ENCODE measurements at places on chromosomes 13 and 19.
A peak's percentile ranks its signal among the peaks of the same experiment; 100 is the strongest.

- no peak for DNase-seq
Measured at GRCh38 chr13:80312967-80313366, 28.0 kb downstream of the SPRY2 start.

- no peak for DNase-seq
Measured at GRCh38 chr13:75760131-75761021, 124.2 kb downstream of the LMO7 start.

DNA sequence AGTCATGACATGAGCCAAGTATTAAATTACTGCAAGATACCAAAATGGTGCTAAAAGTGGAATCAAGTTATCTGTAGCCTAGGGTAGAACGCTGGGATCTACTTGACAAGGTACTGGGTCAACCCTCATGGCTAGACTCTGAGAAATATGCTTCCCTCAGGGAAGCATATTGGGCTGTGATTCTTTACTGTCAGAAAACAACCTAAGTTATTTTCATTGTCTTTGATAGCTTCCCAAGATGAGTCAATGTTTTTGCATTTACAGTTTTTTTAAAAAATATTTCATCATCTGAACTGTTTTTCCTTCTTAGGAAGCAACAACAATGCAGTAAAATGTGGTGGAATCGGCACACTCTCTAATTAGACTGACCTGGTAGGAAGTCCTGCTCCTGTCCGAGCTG is 218.0 kb downstream of the RGCC start:
- no peak for DNase-seq

DNA sequence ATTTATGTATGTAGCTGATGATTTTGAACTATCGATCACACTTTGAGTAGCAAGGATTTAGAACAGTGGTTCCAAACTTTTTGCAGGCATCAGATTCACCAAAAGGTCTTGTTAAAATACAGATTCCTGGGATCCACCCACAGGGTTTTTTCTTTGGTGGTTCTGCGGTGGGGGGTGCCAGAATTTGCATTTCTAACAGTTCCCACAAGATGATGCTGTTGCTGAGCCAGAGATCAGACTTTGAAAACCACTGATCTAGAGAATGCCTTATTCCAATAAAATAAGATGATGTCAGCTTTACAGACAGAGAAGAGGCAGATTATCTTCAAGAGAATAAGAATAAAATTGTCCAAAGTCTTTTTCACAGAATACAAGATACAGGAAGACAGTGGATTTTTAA is 80.9 kb upstream of the SHISA2 start:
- DNase-seq: no peak

- peak; percentile 19 for DNase-seq
Measured at GRCh38 chr19:39951686-39952085, 17.3 kb upstream of the FCGBP start.

DNA sequence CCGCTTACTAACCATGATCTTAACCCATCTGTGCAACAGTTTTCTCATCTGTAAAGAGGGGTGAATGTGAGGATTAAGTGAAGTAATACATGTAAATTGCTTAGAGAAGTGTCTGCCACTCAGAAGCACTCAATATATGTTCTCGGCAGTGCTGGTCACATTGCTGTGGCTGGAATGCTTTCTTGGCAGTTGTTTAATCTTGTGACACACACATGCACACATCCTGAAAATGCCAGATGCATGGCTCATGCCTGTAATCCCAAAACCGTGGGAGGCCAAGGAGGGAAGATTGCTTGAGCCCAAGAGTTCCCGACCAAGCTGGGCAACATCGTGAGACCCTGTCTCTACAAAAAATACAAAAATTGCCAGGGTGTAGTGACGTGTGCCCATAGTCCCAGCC is 4.9 kb upstream of the DMKN start:
- no peak for DNase-seq

- DNase-seq: peak; percentile 5
Measured at GRCh38 chr19:43560687-43561086, 14.6 kb downstream of the XRCC1 start.

DNA sequence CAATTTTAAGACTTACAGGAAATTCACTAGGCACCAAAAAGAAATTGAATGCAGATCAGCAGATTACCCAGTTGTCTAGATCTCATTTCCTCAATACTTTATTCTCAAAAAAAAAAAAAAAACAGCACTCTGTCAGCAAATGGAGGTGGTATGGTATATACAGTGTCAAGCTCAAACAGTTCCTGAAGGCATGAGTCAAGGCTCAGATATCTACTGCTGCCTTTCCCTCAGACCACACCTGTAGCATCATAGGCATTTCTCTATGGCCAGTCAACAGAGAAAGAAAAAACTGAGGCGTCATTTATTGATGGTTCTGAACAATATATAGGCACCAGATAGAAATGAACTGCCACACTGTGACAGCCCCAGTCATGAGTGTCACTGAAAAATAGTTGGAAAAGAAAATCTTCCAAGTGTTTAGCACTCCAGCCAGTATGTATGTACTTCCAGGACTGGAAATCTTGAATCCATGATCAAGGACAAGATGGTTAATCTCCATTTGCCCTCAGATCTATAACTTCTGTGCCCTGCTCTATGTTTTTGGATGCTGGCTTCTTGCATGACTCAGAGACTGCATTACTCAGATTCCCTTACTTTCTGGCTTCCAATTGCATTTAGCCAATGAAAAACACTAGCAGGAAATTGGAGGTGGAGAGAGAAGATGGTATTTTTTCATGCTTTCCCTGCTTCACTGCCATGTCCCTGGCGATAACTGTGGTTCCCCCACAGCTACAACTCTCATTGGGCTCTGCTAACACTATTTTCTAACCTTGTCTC is 8.4 kb upstream of the COG3 start:
- no peak for DNase-seq

DNA sequence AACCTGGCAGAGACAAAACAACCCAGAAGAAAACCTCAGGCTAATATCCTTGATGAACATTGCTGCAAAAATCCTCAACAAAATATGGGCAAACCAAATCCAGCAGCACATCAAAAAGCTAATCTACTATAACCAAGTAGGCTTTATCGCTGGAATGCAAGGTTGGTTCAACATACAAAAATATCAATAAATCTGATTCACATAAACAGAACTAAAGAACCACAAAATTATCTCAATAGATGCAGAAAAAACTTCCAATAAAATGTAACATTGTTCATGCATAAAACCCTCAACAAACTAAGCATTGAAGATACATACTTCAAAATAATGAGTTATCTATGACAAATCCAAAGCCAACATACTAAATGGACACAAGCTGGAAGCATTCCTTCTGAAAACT is 8.8 kb downstream of the ZNF724 start:
- no peak for DNase-seq

DNA sequence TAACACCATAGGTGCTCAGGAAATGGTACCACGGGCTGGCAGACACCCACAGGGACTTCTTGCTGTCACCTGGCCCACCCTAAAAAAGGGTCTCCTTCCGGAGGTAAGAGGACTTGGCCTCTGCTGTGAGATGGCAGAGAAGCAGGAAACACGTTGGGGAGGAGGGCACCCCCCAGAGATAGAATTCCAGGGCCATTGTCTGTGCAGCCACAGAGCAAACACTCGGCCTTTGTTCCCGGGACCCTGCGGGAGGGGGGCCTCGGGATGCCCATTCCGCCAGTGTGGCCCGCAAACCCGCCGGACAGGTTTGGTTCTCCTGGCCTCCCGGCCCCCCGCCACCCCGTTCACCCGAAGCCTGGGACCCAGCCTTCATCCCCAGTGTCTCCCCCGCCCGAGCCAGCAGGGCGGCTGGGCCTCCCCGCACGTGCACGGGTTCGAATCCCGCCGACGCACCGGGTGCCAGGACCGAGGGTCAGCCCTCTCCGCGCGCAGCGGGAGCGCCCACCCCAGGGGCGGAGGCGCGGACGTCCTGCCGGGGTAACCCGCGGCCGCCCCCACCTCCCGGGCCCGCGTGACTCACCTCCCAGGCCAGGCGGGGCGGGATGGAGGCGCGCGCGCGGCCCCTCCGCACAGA is 714 bp downstream of the PLPP2 start:
- DNase-seq: peak; percentile 77
